DMS79 (cell line): ENCODE measurements at places on chromosomes 2 and 18.
A peak's percentile ranks its signal among the peaks of the same experiment; 100 is the strongest.

DNA sequence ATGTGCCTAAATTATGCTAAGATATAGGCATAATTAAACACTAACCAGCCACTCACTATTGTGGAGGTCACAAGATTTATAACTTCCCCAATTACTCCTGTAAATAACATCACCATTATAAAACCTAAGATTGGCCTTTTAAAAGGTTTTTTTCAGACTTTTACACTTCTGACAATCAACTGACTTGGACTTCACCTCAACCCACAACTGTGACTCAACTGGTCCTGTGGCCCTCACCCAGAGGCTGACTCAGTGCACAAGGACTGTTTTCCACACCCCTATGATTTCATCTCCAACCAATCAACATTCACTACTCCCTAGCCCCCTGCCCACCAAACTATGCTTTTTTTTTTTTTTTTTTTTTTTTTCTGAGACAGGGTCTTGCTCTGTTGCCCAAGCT lies 11.6 kb downstream of the TTR start:
- DNase-seq = no peak

GRCh38 chr2:27125104-27125503 lies 1.5 kb downstream of the ABHD1 start:
- no peak for DNase-seq

GRCh38 chr18:27599202-27599829 lies 414.2 kb upstream of the CHST9 start:
- no peak for DNase-seq

DNA sequence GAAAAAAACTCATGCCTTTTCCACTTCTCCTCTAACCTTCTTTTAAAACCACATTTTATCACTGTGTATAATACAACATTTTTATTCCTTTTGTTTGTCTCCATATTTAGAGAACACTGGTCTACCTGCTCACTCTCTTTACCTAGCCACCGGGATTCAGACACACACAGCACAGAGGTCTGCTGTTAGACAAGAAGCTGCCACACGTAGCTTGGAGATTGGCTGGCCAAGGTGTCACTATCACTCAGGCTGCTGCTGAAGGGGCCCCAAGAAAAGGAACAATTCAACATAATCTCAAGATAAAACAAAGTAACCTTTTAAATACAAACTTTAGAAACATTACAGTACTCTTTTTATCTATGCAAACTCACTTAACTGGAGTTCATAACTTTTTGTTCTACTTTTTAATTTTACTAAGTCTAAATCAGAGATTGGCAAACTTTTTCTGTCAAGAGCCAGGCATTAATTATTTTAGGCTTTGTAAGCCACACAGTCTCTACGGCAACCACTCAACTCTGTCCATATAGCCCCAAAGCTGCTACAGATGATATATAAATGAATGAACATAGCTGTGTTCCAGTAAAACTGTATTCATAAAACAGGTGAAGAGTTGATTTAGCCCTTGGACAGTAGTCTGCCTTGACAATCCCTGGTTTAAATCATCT lies 25.8 kb downstream of the FEZ2 start:
- DNase-seq = no peak

GRCh38 chr18:36419900-36420531 lies 122.5 kb downstream of the FHOD3 start:
- DNase-seq = no peak

DNA sequence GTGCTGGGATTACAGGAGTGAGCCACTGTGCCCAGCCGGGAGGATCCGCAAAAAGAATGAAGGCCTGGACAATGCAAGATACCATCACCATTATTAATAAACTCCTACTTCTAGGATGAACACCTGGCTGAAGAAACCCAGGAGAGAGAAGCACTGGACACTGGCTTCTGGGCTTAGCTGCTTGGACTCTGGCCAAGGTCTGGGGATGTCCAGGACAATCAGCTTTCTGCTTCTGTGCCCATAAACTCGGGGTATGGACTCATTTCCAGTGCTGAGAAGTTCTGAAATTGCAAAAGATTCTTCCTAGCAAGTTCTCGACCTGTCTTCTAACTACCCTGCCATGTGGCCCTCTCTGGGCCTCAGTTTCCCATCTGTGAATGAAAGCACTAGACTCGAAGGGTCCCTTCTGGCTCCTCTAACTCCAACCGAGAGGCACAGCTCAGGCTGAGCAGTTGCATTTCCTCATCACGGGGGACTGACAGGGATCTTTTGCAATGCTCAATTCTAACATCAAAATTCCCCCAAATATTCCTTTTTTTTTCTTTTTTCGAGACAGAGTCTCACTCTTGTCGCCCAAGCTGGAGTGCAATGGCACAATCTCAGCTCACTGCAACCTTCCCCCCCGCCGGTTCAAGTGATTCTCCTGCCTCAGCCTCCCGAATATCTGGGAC lies 2.4 kb upstream of the SH2D6 start:
- DNase-seq = no peak

GRCh38 chr18:55998071-55998522 lies 410.1 kb upstream of the TCF4 start:
- peak; percentile 18 for DNase-seq

GRCh38 chr2:10034333-10035052 lies 8.9 kb upstream of the KLF11 start:
- no peak for DNase-seq

- no peak for DNase-seq
Measured at GRCh38 chr18:37156330-37156942, 327.5 kb downstream of the KIAA1328 start.

- no peak for DNase-seq
Measured at GRCh38 chr2:30334762-30335363, 103.5 kb downstream of the LBH start.

GRCh38 chr18:62729487-62730386 lies 14.4 kb downstream of the PHLPP1 start:
- DNase-seq = no peak

GRCh38 chr2:77104554-77104953 lies 417.6 kb downstream of the LRRTM4 start:
- no peak for DNase-seq

- DNase-seq = no peak
Measured at GRCh38 chr2:66772618-66773017, 337.7 kb downstream of the MEIS1 start.

DNA sequence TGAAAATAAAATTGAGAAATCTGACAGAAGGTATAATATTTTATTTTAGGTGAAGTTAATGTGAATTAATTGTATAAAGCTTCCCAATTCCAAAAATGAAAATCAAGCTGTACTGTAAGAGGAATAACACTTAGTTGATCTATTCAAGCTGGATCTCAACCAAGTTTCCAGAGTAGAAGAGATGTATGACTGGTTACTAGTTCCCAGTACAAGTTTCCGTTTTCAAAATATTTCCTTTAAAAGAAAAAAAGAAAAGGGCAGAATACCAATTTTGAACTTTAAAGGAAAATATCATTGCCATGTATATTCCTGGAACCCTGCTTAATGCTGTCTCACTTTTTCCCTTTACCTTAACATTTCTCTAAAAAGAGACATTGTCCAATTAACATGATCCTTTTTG lies 308.5 kb downstream of the IRS1 start:
- no peak for DNase-seq

- no peak for DNase-seq
Measured at GRCh38 chr18:50917021-50917420, 38.1 kb downstream of the ME2 start.

DNA sequence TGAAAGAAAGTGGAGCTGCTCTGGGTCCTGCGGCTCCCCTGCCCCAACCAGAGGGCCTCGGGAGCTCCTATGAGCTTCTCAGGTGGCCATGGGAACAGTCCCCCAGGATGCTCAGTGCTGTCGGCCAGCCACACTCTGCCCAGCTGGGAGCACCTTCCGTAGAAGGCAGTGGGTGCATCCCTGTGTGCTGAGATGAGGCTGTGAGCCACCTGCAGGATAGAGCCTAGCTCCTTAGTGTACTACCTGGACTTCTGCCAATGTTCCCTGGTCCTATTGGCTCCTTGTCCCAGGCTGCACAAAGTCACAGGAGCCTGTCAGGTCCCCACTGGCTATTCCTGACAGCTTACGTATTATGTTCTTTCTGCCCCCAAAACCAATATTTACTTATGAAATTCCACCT lies 16.1 kb downstream of the PRELID3A start:
- no peak for DNase-seq

GRCh38 chr2:75464348-75464946 lies 96.3 kb downstream of the EVA1A start:
- DNase-seq = no peak

GRCh38 chr2:196331143-196331542 lies 159.8 kb upstream of the STK17B start:
- DNase-seq = no peak

GRCh38 chr18:41226186-41226585 lies 728.8 kb upstream of the PIK3C3 start:
- no peak for DNase-seq

GRCh38 chr2:18268400-18268799 lies 292.1 kb downstream of the RDH14 start:
- no peak for DNase-seq

- DNase-seq = peak; percentile 30
Measured at GRCh38 chr2:68031542-68032160, 31.2 kb downstream of the C1D start.

- DNase-seq = no peak
Measured at GRCh38 chr2:104472076-104472475, 381.8 kb upstream of the POU3F3 start.

GRCh38 chr2:219252570-219252899 lies 508 bp upstream of the TUBA4B start:
- DNase-seq = no peak

DNA sequence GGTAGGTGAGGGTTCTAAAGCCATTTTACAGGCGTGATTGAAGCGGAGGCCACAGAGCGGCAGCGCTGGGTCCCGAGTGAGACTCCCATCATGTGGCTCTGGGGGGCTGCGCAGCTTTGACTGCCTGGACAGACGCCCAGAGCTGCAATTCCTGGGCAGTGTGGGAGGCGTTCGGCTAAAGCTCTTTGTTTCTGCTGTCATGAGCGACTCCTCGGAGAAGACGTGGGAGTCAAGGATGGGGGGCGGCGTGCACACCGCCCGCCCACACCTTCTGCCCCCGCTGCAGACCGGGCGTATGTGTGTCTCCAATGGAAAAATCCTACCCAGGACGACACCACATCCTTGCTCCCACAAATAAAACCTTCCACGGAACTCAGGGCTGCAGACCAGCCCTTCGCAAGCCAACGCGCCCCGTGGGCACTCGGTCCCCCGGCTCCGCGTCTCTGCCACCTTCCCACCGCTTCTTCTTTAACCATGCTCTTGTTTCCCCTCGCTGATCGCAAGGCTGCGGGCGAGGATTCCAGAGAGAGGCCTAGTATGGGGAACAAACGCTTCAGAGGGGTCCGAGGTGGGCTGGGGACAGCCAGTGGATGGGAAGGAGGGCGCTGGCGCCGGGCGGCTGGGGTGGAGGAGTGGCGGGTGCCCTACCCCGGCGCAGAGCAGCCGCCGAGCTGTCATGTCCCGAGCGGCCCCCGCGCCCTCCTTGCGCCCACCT lies 680 bp upstream of the LBH start:
- DNase-seq = no peak

- DNase-seq = peak; percentile 83
Measured at GRCh38 chr2:44044281-44044720, 48.5 kb upstream of the LRPPRC start.

- DNase-seq = peak; percentile 40
Measured at GRCh38 chr2:3712424-3712823, 9.0 kb downstream of the DCDC2C start.

DNA sequence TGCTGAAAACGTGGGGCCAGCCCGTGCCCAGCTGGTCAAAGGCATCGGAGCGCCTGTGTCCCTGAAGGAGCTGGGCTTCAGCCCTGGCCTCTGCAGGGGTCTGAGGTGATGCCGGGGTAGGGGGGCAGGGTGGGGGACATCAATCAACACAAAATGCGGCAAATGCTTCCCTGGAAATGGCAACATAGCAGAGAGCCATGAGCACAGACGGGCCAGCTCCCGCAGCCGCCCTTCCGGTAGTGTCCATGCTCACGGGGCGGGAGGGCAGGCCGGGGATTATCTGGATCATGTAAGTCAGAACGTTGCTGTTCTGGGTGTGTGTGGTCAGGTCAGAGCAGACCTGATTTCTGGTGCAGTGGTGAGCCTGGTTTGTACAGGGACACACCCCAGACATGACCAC lies 56.5 kb upstream of the TWIST2 start:
- no peak for DNase-seq

DNA sequence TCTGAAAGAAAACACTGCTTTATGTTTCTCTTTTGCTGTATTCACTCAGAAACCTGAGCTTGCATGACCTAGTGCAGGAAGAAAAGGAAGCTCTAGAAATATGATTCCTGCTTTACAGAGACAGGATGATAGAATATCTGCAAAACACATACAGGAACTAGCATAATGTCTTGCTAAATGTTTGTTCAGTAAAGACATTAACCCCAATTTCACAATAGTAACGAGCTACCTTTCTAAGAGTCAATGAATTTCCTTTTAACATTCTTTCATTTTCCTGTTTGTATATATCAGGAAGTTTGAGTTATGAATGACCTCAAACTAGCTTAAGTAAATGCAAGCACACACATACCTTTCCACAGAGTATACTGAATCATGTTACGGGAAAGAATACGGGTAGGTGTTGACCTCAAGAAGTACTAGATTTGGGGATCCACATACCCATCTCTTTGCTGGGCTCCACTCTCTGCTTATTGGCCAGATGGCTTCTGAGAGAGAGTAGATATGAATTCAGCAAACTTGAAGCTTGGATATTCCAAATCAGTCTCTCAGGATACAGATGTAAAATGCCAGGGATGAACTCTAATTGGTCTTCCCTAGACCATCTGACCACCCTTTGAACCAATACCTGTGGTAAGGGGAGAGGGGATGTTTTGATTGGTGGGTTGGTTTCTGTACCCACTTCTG lies 18.2 kb upstream of the ACSL3 start:
- no peak for DNase-seq

- DNase-seq = no peak
Measured at GRCh38 chr2:166246901-166247300, 119.1 kb upstream of the SCN1A start.

- no peak for DNase-seq
Measured at GRCh38 chr2:219058541-219059374, 2.0 kb downstream of the IHH start.

- no peak for DNase-seq
Measured at GRCh38 chr18:70377317-70377799, 88.5 kb downstream of the SOCS6 start.

GRCh38 chr2:16288371-16289112 lies 348.2 kb downstream of the MYCN start:
- peak; percentile 67 for DNase-seq

GRCh38 chr2:45607701-45608100 lies 3.4 kb downstream of the SRBD1 start:
- DNase-seq = no peak

DNA sequence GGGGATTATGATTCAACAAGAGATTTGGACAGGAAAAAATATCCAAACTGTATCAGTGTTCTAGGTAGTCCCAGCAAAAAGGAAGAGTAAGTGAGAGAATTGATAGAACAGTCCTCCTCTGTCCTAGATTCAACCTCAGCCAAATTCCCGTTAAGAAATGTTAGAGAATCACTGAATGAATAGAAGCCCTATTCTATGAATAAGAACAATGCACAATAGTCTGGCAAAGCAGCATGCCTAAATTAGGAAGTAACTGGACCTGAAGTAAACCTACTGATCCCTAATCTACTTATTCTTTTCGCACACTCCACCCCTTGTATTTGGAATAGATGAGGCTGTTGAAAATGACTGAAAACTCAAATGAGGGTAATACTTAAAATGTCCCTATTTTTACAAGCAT lies 1665.5 kb downstream of the LRP1B start:
- DNase-seq = no peak

- no peak for DNase-seq
Measured at GRCh38 chr2:74906395-74906794, 52.0 kb upstream of the POLE4 start.

- no peak for DNase-seq
Measured at GRCh38 chr2:223854741-223855140, 17.4 kb upstream of the AP1S3 start.

- DNase-seq = no peak
Measured at GRCh38 chr2:27315122-27315521, 6.9 kb upstream of the UCN start.
